Activated CD8-positive, alpha-beta memory T cell treated with anti-CD3 and anti-CD28 coated beads, Interleukin-2, amount 10 ng/mL, durations not matched to agents 7 days and 5 days (primary cell): ENCODE measurements at places on chromosomes 5 and 9.

- no peak for DNase-seq
Measured at GRCh38 chr5:138138949-138139780, at the start of gene NME5. NME5 (minus strand) TSS chr5:138139428; CDS start chr5:138138780, 648 bp downstream.

DNA sequence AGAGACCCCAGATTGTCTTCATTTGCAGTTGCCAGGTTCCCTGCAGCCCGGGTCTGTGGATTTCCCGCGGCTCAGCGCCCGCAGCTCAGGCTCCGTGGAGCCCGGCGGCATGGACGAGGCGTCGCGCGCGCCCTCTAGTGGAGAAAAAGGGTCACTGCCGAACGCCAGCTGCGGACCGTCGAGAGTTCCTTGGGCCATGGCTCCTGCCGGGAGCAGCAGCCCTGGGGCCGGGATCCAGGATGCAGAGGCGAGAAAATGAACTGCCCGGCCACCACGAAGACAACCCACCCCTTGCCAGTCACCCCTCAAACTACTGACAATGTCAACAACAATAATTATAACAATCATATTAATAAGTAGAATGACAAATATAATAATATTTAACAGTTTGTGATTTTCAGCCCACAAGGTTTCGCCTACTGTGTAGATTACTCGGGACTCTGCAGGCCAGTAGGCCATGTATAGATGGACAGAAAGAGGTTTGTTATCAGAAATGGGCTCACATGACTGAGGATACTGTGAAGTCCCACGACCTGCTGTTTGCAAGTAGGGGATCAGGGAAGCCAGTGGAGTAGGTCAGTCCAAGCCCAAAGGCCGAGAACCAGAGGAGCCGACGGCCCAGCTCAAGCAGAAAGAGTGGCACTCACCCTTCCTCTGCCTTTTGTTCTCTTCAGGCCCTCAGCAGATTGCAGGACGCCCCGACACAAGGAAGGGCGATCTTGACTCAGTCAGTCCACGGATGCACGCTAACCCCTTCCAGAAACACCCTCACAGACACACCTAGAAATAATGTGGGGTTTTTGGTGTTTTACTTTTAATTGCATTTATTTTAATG, 43.1 kb downstream of the BOD1 start:
- DNase-seq, result peak; percentile 65

DNA sequence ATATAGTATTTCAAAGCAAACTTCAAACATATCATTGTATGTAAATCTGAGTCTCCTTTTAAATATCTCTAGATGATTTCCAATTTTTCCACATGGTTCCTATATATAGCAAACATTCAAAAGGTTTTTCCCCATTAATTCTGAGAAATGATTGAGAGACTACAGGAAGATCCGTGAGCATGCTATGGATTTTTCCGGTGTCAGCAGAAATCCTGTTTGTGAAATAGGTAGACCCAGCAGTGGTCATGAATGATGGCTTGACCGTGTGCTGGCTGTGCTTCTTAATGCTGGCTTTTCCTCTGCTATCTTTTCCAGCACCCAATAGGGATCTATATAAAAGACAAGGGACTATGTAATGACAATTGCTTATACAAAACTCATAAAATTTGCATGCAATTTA, 485.3 kb downstream of the PSAT1 start:
- DNase-seq, result no peak

DNA sequence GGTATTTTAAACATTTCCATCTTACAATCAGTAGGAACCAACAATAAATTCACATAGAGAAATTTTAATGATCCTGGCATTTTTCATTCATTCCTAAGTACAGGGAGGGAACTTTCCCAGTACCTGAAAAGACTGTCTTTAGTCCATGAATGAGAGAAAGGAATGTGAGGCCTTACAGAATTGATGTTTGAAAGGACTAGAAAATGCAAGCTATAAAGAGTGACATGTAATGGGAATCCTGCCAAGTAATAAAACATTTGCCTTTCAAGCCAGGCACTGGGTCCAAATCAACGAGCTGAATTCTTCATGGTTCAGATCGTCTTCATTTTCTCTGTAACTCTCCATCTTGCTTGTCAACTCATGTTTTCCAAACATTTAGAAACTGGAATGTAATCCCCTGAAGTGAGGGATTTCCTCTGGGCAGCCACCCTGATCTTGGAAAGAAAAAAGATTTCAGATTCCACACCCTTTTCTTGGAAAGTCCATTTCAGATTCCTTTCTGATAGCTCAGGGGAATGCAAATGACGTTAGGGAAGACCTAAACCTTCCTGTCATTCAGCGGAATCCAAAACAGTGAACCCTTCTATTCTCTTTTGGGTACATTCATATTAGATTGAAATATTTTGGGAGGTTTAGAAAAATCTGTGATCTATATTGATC, 315.8 kb downstream of the SH3GL2 start:
- DNase-seq, result no peak

DNA sequence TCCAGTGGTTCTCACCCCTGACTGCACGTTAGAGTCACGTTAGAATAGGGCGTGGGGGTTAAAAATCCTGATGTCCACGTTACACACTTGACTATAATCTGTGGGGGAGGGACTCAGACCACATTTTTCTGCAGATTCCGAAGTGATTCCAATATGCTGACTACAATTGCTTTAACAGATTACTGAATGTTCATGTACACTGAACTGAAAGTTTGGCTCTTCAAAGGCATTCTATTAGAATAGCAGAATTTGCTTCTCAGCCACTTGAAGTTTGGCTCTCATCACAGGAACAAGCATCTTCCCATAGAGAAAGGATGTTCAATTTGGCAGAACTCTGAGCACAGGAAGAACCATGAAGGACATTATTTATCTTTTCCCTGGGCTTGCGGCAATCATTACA, 84.5 kb downstream of the HAPLN1 start:
- DNase-seq, result no peak

DNA sequence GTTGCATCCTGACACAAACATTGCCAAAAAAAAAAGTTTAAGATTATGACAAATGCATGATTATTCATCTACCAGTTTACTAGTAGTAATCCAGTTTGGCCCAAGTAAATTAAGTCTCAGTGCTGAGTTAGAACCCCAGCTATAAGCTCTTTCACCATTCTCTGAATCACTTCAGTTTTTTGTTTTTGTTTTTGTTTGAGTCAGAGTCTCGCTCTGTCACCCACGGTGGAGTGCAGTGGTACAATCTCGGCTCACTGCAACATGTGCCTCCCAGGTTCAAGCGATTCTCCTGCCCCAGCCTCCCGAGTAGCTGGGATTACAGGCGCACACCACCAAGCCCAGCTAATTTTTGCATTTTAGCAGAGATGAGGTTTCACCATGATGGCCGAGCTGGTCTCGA, 1.5 kb upstream of the PCYOX1L start:
- DNase-seq, result no peak

- no peak for DNase-seq
Measured at GRCh38 chr9:135801070-135801469, 99.1 kb downstream of the KCNT1 start.

- DNase-seq, result no peak
Measured at GRCh38 chr5:135025730-135026644, 8.0 kb downstream of the PITX1 start.

GRCh38 chr5:25646421-25647341, 1001.9 kb upstream of the CDH10 start:
- DNase-seq, result no peak

DNA sequence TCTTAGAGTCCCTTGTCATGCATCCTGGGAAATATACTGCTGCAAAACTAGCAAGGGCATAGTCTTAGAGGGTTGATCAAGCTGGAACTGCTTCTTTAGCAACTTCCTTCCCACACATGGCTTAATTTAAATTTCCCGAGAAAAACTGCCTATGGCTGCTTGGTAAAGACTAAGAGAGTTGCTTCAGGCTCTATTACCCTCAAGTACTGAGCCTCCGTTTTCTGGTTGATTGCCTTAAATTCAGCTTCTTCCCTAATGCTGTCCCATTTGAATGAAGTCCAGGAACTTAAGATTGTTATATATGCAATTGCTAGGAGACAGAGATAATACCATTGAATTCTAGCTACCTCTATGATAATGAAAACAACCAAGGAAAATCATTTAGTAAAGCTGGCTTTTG, 385.7 kb upstream of the CYLC2 start:
- no peak for DNase-seq

DNA sequence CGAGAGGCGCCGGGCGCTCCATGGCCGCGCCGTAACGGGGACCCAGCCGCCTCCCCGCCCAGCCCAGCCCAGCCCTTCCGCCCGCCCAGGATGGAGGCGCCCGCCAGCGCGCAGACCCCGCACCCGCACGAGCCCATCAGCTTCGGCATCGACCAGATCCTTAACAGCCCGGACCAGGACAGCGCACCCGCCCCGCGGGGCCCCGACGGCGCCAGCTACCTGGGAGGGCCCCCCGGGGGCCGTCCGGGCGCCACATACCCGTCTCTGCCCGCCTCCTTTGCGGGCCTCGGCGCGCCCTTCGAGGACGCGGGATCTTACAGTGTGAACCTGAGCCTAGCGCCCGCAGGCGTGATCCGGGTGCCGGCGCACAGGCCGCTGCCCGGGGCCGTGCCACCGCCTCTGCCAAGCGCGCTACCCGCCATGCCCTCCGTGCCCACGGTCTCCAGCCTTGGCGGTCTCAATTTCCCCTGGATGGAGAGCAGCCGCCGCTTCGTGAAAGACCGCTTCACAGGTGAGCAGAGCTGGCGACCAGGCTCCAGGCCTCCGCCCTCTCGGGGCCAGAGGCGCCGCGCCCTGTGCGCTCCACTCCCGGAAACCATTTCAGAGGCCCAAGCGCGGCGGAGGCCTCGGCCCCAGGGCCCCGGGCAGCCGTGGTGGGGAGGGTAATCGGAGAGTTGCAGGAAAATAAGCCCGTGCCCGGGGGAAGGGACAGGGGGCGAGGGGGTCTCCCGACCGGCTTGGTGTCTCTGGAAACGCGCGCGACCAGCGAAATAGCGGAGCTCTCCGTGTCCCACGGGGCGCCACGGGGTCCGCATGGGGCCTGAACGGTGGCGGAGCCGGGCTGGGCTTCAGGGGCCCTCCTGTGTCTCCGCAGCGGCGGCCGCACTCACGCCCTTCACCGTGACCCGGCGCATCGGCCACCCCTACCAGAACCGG, 496 bp downstream of the TLX3 start:
- no peak for DNase-seq

GRCh38 chr9:7342229-7342628, 457.3 kb downstream of the DMAC1 start:
- DNase-seq, result no peak

DNA sequence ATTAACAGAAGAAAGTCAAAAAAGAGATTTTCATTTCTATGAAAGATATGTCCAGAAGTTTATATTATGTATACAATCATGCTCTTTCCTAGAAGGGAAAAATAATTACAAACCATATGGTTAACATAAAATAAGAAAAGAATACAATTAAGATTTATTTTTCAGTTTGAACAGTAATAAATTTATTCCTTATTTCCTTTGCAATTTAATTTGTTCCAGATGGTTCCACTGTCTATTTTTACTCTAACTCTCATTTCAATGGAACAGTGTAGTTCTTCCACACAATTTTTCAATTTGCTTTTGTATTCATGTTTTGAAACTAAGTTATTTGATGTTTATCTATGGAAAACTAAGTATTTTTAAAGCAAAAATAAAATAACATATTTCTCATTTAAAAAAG, 1026.3 kb downstream of the TAF11L14 start:
- no peak for DNase-seq

GRCh38 chr5:2919310-2920018, 168.0 kb upstream of the IRX2 start:
- no peak for DNase-seq

DNA sequence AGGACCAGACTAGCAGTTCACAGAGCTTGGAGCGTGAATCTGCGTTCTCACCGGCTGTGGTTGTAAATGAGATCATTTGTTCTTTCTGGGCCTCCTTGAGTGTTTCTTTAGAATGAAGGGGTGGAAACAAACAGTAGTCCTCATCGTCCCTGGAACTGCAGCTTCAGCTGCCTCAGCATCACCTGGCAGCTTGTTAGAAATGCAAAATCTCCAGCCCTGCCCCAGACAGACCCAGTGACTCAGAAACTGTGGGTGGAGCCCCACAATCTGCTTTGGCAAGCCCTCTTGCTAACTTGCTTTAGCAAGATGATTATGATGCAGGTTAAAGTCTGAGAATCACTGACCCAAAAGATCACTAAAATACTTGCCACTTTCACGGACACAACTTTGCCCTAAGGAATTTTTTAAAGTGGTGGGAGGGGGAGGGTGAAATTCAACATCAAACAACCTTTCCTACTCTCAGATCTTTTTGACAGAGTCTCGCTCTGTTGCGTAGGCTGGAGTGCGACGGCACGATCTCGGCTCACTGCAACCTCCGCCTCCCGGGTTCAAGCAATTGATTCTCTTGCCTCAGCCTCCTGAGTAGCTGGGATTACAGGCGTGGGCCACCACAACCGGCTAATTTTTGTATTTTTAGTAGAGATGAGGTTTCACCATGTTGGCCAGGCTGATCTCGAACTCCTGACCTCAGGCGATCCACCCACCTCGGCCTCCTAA, 86.0 kb downstream of the BRINP1 start:
- no peak for DNase-seq

DNA sequence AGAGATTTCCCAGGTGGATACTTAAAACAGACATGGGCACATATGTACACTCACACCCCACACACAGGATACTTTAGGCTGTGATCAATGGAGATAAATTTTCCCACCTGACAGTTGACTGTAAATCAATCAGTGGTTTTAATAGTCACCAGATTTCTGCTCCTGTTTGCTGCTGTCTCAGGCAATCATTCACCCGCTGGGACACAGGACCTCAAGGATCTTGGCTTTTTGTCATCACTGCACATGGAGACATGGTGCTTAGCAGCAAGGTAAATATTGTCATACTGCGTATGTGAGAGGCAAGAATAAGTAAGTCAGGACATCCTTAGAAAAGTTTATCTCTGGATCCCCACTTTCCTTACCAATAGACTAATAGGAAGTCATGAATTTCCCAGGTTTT, 60.8 kb upstream of the KLF9 start:
- DNase-seq, result no peak

- DNase-seq, result no peak
Measured at GRCh38 chr9:14868772-14869583, 41.2 kb downstream of the FREM1 start.

DNA sequence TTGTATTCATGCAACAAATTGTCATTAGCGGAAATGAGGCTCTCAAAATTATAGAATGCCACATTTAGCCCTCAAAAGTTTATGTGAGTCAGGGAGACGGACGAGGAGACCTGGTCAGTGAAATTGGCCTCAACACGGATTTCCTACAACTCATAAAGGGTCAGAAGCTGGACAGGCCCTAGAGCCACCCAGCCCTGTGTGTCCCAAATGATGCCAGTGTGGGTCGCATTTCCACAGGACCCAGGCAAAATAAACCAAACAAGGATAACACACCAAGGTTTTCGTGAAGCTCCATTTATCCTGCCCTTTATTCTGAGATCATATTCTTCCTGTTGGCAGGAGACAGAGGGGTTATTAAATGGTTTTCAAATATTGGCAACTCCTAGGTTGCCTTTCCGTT, 72.0 kb upstream of the COL5A1 start:
- DNase-seq, result no peak

GRCh38 chr9:136741883-136742571, 713 bp downstream of the LCN10 start:
- DNase-seq, result peak; percentile 61

DNA sequence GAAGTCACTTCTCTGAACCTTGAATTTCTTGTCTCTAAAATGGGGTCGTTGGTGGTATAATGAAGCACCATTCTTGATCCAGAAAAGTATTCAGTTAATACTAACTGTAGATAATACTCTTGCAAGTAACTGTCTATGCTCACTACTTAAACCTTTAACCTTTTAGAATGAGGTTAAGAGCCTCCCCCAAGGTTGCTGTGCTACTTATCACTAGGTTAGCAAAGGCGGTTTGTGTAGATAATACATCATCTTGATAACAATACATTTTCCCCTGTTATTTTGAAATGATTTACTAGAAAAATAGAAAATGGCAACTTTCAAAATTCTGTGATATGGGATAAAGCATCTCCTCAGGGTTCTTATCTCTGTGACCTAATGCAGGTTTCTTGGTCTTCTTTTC, 12.6 kb downstream of the MAP3K1 start:
- no peak for DNase-seq
